Endothelial cell of umbilical vein (primary cell): ENCODE measurements at places on chromosomes 7 and 10. TPM values are rescaled to one million over a fixed set of nuclear protein-coding genes. Genes with fewer than 3 reads are reported as not detected.

Gene SEC61G
- total RNA-seq = 201 and 206 TPM in 2 replicates

Gene FEZF1
- not detected in 2 replicates for total RNA-seq

Gene SORBS1
- 3.2 and 7.9 TPM in 2 replicates for total RNA-seq

Gene ZNF438
- 11.2 and 15.1 TPM in 2 replicates for total RNA-seq
